ENCODE measurements at places on chromosomes 1 and 21.

- no peak for DNase-seq
These were observed 76.9 kb downstream of the RAP1GAP start for GRCh38 chr1:21592086-21592865.

GRCh38 chr1:117564227-117565075 is 41.4 kb upstream of the TENT5C start:
- peak; percentile 35 for DNase-seq

DNA sequence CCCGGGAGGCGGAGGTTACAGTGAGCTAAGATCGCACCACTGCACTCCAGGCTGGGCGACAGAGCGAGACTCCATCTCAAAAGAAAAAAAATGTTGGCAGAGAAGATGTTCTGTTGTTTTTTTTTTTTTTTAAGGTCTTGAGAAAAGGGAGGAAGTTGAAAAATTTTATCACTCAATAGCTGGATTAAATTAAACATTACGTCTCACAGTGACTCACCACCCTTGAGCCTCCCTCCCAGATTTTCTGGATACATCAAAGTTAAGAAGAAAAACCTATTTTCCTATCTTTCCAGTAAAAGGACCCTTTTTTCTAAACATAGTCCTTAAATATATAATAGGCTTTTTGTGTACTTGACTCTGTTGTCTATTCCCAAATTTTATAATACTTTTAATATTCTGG is 35.5 kb downstream of the IFNAR1 start:
- no peak for DNase-seq

- DNase-seq = no peak
These were observed 356.8 kb downstream of the RYR2 start for GRCh38 chr1:237398751-237399150.

GRCh38 chr1:184456189-184456588 is 69.4 kb downstream of the C1orf21 start:
- DNase-seq = no peak

DNA sequence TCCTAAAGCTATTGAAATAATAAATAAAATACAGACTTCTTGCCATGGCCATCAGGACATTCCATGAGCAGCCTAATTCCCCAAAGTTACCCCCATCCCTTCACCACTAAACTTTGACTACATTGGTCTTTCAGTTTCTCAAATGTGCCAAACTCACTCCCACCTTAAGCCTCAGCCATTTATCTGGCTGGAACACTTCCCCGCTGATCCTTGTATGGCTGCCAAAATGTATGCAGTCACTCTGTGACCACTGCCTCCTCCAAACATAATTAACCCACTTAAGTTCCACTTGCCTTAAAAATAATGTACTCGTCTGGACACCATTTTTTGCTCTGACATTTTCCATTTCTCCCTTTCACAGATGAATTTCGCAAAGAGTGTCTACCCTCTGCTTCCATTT is 407.4 kb downstream of the NTNG1 start:
- DNase-seq = no peak

DNA sequence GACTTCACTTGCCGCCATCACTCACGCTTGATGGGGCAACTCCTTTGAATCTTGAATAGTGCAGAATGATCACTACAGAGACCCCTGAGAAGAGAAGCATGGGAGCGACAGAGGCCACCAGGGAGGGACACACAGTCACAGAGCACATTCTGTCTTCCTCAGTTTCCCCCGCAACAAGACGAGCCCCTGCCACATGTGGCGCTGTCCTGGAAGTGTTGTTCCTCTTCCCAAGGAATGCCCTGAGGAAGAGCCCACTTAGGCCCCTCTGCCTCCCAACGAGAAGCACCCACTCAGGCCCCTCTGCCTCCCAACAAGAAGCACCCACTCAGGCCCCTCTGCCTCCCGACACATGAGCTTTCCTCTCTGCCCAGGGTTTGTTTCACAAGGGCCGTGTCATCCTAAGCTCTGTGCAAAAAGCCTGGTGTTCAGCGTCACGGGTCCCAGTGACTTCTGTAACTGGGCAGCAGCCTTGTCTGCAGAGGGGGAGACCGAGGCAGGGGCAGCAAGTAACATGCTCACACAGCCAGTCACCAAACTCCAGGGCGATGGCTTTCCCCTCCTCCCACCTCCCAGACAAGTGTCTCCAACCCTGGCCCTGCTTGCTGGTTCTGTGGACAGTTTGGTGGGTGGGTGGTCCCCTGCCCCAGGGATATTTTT is 19.8 kb downstream of the SLC37A1 start:
- DNase-seq = peak; percentile 30

DNA sequence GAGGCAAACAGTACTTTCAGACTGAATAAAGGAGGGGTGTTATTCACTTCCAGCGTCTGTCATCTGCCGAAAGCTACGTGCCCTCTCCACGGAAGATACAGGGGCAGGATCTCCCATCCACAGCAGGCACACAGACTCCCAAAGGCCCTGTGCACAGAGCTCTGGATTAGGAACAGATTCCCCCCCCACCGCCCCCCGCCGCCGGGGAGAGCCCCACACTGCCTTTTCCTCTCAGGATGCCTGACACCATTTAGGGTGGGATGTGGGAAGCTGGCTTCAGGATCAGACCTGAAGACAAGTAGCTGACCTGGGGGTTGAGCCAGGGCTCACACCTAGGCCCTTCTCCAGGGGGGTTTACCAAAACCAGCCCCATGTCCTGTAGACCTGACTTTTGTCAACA is 8.4 kb upstream of the TCP10L start:
- DNase-seq = no peak

DNA sequence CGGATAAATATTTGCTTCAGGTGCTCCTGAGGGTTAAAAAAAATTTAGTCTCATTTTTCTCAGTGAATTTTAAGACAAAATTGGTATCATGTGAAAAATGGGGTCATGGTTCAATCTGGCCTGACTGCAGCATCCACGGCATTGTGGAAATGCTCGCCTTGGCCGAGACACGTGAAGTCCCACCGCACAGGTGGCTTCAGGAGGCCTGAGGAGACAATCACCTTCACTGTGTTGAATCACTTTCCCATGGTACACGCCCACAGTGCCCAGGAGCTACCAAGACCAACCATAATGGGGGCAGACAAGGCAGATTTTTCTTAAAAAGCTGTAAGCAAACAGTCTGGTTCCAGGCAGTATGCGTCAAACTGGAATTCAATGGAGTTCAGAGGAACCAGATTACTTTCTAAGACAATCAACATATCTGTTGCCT is 11.0 kb upstream of the CPLANE2 start:
- DNase-seq = no peak
